ENCODE measurements at places on chromosomes 3 and 15.

GRCh38 chr15:70628549-70628896, 134.8 kb downstream of the UACA start:
- DNase-seq = no peak
- H3K36me3 ChIP-seq = no peaks in the 10 kb centered on the region
- peaks cover 2% of the 10 kb centered on the region for H3K27me3 ChIP-seq
- H3K4me3 ChIP-seq = no peak overlapping the region
- no peak overlapping the region for H3K27ac ChIP-seq

GRCh38 chr3:58722561-58722960, 56.0 kb upstream of the FAM3D start:
- no peak for DNase-seq
- no peak overlapping the region for H3K4me3 ChIP-seq
- H3K27ac ChIP-seq = no peak overlapping the region
- H3K4me1 ChIP-seq = no peaks in the 10 kb centered on the region

DNA sequence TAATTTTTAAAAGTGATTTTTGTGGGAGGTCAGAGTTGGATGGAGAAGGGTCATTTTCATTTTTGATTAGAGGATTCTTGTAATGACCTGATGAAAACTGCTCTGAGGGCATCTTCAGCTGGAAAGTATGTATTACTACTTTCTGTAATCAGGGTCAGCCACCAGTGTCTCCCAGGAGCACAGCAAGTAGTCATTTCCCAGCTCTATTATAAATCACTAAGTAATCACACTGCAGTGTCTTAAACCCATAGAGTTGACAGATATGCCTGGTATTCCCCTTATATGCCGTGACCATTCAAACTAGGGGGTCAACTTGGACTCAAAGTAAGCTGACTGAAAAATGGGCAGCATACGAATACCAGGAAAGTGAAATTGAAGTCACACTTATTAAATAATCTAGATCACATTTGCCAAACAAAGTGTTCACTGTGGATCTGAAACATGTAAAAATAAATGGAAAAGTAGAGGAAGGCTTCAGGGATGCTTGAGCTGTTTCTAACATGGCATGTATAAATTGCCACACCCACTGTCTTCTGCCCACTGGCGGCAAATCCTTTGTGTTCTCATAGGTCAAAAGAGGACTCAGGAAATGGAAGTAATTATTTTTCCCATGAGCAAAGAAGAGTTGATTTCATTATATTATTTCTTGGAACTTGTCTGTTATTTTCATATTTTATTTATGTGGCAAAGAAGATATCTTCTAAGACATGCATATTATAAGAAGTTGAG, 105.7 kb downstream of the MBNL1 start:
- peaks cover 20% of the 10 kb centered on the region for H3K36me3 ChIP-seq
- H3K4me3 ChIP-seq = no peak overlapping the region
- no peak overlapping the region for H3K27ac ChIP-seq

GRCh38 chr15:65071381-65071811, 3.6 kb upstream of the RASL12 start:
- H3K4me1 ChIP-seq = no peaks in the 10 kb centered on the region
- H3K36me3 ChIP-seq = no peaks in the 10 kb centered on the region
- no peak overlapping the region for H3K4me3 ChIP-seq
- no peak overlapping the region for H3K27ac ChIP-seq
- peaks cover 3% of the 10 kb centered on the region for H3K27me3 ChIP-seq

DNA sequence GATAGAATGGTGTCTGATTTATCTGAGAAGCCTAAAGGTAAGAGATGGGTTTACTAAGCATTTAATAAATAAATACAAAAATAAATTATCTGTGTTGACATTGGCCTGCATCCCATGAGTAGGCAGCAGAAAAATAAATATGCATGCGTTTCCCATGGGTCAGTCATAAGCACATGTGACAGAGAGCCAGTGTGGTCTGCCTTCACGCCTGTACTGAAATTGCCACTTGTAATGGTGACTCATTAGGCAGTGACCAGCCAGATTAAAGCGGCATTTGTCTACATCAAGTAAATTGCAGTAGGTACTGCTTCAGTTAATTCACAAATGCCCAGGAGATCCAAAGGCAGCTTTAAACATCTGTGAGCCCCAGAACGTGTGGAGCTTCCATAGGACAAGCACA, 399.6 kb downstream of the NAALADL2 start:
- H3K4me3 ChIP-seq = no peak overlapping the region
- H3K4me1 ChIP-seq = no peaks in the 10 kb centered on the region
- no peak for DNase-seq
- H3K27ac ChIP-seq = no peak overlapping the region
- no peaks in the 10 kb centered on the region for H3K36me3 ChIP-seq
- no peaks in the 10 kb centered on the region for H3K27me3 ChIP-seq

DNA sequence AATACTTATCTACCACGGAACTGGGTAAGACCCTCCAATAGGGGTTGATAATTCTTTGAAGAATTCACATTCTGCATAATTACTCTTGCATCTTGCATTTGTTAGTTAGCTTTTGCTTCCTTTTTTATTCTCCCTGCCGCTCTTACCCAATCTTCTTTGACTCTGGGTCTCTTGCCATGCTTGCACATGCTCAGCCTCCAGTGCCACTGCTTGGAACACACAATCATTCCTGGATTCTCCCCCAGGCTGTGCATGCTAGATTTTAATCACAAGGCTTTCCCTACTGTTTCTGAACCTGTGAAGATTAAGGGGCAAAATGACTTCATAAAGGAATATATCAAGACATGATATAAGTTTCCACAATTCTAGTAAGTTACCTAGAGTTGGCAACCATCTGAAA, 133.1 kb downstream of the IL1RAP start:
- H3K27me3 ChIP-seq = no peaks in the 10 kb centered on the region
- DNase-seq = no peak
- no peaks in the 10 kb centered on the region for H3K4me1 ChIP-seq
- no peak overlapping the region for H3K27ac ChIP-seq
- no peak overlapping the region for H3K4me3 ChIP-seq

GRCh38 chr3:195080571-195081151, 190.3 kb downstream of the XXYLT1 start:
- no peak for DNase-seq
- no peaks in the 10 kb centered on the region for H3K4me1 ChIP-seq
- H3K4me3 ChIP-seq = no peak overlapping the region
- no peak overlapping the region for H3K27ac ChIP-seq
- no peaks in the 10 kb centered on the region for H3K36me3 ChIP-seq

DNA sequence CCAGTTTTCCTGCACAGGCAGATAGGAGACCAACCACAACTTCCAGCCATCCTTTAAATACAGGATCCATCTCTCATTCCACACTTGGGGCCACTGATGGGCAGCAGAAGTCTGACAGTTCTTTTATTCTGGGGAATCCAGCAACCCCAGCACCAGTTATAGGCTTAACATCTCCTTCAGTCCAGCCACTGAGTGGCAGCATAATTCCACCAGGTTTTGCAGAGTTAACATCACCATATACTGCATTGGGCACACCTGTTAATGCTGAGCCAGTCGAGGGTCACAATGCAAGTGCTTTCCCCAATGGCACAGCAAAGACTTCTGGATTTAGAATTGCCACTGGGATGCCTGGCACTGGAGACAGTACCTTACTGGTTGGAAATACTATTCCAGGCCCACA, 2.9 kb downstream of the NPAP1 start:
- H3K27me3 ChIP-seq = no peaks in the 10 kb centered on the region
- H3K4me3 ChIP-seq = no peak overlapping the region
- no peaks in the 10 kb centered on the region for H3K36me3 ChIP-seq
- no peak overlapping the region for H3K27ac ChIP-seq
- DNase-seq = no peak
- no peaks in the 10 kb centered on the region for H3K4me1 ChIP-seq

- no peaks in the 10 kb centered on the region for H3K27me3 ChIP-seq
- H3K4me3 ChIP-seq = no peak overlapping the region
- no peak for DNase-seq
- H3K4me1 ChIP-seq = peaks cover 17% of the 10 kb centered on the region
- no peaks in the 10 kb centered on the region for H3K36me3 ChIP-seq
Observed at GRCh38 chr3:184157206-184157605, 2.0 kb downstream of the DVL3 start.

DNA sequence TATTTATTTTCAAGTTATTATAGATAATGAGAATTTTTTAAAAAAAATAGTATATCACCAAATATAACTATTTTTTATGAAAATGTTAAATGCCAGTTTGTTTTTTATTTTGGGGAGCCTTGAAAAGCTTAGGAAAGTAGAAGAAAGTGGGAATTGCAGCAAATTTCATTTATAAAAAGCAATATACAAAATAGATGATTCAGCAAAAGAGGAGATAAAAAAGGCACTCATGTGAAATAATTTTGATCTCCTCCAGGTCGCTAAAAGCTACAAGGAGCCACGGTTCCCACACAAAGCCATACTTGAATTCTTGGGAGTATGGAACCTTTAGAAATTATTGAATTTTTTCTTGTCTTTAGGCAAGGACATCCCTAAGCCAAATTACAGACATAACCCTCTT, 625.0 kb upstream of the SGO1 start:
- H3K27ac ChIP-seq = no peak overlapping the region
- no peaks in the 10 kb centered on the region for H3K36me3 ChIP-seq
- no peak overlapping the region for H3K4me3 ChIP-seq

- H3K4me3 ChIP-seq = no peak overlapping the region
- no peaks in the 10 kb centered on the region for H3K27me3 ChIP-seq
- H3K4me1 ChIP-seq = no peaks in the 10 kb centered on the region
- no peaks in the 10 kb centered on the region for H3K36me3 ChIP-seq
Observed at GRCh38 chr15:95287720-95288103, 1042.8 kb upstream of the NR2F2 start.

DNA sequence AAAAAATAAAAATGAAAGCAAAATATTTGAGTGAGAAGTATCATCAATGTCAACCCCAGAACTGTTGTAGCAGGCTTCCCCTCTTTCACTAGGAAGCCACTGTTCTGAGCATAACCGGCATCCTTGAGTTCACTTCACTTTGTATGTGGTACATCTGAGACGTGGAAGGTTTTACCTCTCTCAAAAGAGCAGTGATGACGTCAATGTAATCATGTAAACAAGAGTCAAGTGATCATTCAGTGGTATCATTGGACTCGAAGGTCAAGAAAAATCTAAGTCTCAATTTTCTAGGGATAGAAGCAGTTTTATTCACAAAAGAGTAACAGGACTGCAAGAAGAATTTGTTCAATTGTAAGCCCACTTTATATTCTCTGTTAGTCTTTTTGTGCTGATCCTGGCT, 339.8 kb upstream of the THRB start:
- DNase-seq = no peak
- peaks cover 4% of the 10 kb centered on the region for H3K27me3 ChIP-seq
- H3K27ac ChIP-seq = no peak overlapping the region
- H3K36me3 ChIP-seq = no peaks in the 10 kb centered on the region

GRCh38 chr3:125634336-125634950, 39.1 kb upstream of the OSBPL11 start:
- H3K4me3 ChIP-seq = no peak overlapping the region
- H3K36me3 ChIP-seq = no peaks in the 10 kb centered on the region
- no peaks in the 10 kb centered on the region for H3K27me3 ChIP-seq
- no peaks in the 10 kb centered on the region for H3K4me1 ChIP-seq

GRCh38 chr3:22360970-22361369, 610.0 kb upstream of the ZNF385D start:
- H3K27ac ChIP-seq = no peak overlapping the region
- no peak for DNase-seq
- H3K27me3 ChIP-seq = no peaks in the 10 kb centered on the region
- no peaks in the 10 kb centered on the region for H3K4me1 ChIP-seq
- H3K36me3 ChIP-seq = no peaks in the 10 kb centered on the region
- H3K4me3 ChIP-seq = no peak overlapping the region

- peaks cover 12% of the 10 kb centered on the region for H3K4me1 ChIP-seq
- H3K4me3 ChIP-seq = no peak overlapping the region
- no peak for DNase-seq
- H3K36me3 ChIP-seq = no peaks in the 10 kb centered on the region
- no peak overlapping the region for H3K27ac ChIP-seq
Observed at GRCh38 chr15:56038707-56039106, 45.3 kb upstream of the NEDD4 start.

DNA sequence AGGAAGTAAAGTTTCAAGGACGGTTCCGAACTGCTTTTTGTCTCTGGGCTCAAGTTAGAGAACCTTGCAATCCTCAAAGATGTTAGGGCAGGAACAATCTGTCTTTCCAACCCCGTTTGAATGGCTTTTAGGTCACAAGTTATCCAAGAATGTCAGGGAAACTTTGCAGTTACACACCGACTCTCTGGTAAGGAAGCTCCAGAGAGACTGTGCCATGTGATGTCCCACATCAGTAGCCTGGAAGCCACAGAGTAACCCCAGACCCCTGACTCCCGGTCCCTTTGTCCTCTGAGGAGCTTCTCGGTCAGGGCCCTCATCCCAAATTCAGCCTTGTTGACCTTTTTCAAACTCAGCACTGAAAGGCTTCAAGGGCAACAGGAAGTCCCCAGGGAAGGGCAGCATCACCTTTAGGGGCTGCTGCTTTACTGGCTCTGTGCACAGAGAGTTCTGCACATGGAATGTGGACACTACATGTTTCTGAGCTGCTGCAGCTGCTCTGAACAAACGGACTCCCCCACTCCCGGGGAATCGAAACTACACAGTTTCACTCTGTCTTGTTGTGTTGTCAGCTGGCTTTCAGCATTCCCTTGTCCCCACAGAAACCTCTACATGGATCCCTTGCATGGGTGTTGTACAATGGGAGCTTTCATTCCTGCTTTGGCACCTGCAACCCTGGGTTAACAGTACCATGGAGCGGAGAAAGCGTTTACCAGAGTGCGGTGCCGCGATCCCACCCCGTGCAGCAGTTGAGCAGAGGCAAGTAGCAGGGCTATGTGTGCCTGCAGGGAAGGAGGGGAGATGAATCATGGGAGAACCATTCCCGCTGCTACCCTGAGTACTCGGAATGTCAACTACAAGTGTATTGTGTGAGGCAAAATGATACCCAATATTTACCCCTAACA, 408.2 kb upstream of the THBS1 start:
- DNase-seq = no peak
- H3K27ac ChIP-seq = no peak overlapping the region
- H3K36me3 ChIP-seq = no peaks in the 10 kb centered on the region
- no peaks in the 10 kb centered on the region for H3K27me3 ChIP-seq

GRCh38 chr3:17141699-17142098, 256.9 kb downstream of the PLCL2 start:
- no peak for DNase-seq
- no peak overlapping the region for H3K4me3 ChIP-seq
- no peaks in the 10 kb centered on the region for H3K27me3 ChIP-seq
- no peak overlapping the region for H3K27ac ChIP-seq
